ENCODE measurements at places on chromosomes 1 and 21. TPM values are rescaled to one million over a fixed set of nuclear protein-coding genes. Genes with fewer than 3 reads are reported as not detected.

PEA15 gene
- 43.7 TPM for total RNA-seq

ADCY10 gene
- total RNA-seq, result 0.18 TPM

ERVH48-1 gene
- total RNA-seq, result 0.18 TPM

KCNT2 gene
- total RNA-seq, result 16.3 TPM

GNB1 gene
- total RNA-seq, result 123 TPM

KRTAP19-1 gene
- not detected for total RNA-seq

BCL2L15 gene
- 0.93 TPM for total RNA-seq

TEKT2 gene
- 5.0 TPM for total RNA-seq

CD84 gene
- total RNA-seq, result 3.7 TPM

OR2T2 gene
- 0.06 TPM for total RNA-seq

RUNX3 gene
- 0.47 TPM for total RNA-seq

GCSAML gene
- total RNA-seq, result 0.41 TPM

FNDC5 gene
- total RNA-seq, result 55.6 TPM

Data from metanephros (tissue), 2 donors.